ENCODE measurements at places on chromosomes 16 and 17. TPM values are rescaled to one million over a fixed set of nuclear protein-coding genes. Genes with fewer than 3 reads are reported as not detected.

The PIMREG gene
- 10.8 TPM for total RNA-seq

The ARHGAP23 gene
- total RNA-seq, result 39.5 TPM

The ITGB3 gene
- total RNA-seq, result 3.7 TPM

The HAS3 gene
- total RNA-seq, result not detected

The NOXO1 gene
- 1.6 TPM for total RNA-seq

The GALK1 gene
- total RNA-seq, result 77.0 TPM

The SKAP1 gene
- total RNA-seq, result not detected

The MYL4 gene
- 0.22 TPM for total RNA-seq
